AG10803 (cell line): ENCODE measurements at places on chromosomes 5 and 9.

GRCh38 chr5:2890011-2890410 is 138.5 kb upstream of the IRX2 start:
- DNase-seq = no peak

- DNase-seq = peak; percentile 2
Observed at GRCh38 chr5:71528206-71528605, 58.9 kb upstream of the MCCC2 start.

DNA sequence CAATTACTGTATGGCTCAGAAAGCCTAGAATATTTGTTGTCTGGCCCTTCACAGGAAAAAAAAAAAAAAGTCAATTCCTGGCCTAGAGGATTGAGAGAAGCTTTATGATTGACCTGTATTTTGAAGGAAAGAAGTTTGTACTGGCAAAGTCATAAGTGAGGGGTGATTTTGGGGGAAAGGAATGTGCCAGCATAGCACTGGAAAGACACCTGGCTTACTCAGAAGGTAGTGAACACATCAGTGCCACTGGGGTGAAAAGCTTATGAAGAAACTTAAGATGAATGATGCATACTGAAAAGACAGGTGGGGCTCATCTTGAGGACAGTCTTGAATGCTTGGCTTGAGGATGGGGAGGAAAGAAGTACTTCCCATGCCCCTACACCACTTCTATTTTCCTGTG is 127.9 kb upstream of the RASA1 start:
- no peak for DNase-seq

DNA sequence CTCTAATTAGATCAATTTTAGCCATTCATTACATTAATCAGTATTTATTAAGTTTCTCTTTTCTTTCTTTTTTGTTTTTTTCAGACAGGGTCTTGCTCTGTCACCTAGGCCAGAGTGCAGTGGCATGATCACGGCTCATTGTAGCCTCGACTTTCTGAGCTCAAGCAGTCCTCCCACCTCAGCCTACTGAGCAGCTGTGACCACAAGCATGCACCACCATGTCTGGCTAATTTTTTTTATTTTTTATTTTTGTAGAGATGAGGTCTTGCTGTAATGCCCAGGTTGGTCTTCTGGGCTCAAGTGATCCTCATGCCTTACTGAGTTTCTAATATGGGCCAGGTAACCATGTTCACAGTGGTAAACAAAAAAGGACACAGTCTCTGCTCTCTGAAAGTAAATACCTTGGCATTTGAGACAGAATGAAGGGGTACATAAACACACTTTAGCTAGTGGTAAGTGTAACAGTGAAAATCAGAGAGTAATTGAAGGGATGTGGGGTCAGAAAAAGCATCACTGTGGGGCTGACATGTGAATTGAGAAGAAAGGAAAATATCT is 336.3 kb downstream of the ADGRV1 start:
- no peak for DNase-seq

GRCh38 chr5:23840083-23840482 is 332.7 kb downstream of the PRDM9 start:
- no peak for DNase-seq
